ENCODE measurements at places on chromosomes 5 and 9.

GRCh38 chr9:84850830-84851392 is 181.4 kb downstream of the NTRK2 start:
- DNase-seq, result no peak

DNA sequence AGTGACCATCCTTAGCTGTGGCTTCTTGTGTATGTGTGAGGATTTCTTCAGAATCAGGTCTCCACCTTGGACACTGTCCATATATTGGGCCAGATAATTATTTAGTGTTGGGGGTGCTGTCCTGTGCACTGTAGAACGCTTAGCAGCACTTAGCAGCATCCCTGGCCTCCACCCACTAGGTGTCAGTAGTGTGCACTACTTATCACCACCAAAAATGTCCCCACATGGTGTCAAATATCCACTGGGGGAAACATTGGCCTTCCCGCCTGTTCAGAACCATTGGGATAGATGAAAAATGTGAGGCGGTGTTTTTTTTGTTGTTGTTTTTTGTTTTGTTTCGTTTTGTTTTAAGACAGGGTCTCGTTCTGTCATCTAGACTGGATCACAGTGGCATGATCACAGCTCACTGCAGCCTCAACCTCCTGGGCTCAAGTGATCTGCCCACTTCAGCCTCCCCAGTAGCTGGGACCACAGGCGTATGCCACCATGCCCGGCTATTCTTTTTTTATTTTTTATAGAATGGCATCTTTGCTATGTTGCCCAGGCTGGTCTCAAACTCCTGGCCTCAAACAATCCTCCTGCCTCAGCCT is 67.7 kb downstream of the TENT4A start:
- no peak for DNase-seq

DNA sequence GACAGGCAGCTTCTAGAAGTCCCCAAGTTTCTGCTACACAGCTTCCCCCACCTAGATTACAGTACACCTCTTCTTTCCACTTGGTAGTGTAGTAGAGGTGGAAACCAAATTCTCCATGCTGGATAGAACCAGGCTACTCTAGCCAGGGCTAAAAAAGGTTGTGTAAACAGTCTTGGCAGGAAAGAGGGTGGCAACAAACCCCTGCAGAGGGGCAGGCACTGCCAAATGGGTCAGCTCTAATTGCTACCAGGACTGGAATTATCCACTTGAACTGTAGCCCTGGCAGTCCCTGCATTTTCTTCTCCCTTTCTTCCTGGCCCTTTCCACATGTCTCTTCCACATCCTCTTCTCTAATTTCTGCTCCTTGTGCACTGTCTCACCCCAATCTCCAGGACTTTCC is 24.8 kb downstream of the RANBP3L start:
- no peak for DNase-seq

GRCh38 chr5:33850100-33850594 is 41.6 kb downstream of the ADAMTS12 start:
- no peak for DNase-seq

DNA sequence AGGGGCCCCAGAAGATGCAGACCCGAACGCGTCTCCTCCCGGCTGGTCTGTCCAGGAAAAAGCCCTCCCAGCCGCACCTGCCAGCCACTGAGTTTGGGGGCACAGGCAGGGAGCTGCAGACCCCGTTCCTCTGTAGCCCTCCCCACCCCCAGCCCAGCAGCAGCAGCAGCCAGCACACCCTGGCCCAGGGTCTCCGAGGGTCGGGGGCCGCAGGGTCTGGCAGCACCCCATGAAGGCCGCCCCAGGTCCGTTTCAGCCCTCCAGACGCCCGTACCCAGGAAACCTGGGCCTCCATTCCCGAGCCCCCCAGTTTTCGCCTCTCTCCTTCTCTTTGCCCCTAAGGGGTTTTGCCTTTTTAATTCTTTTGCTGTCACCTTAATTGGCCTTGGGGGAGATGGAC is 19.7 kb downstream of the EXD3 start:
- DNase-seq, result no peak

- no peak for DNase-seq
Measured at GRCh38 chr9:13430368-13431221, 151.1 kb upstream of the MPDZ start.

DNA sequence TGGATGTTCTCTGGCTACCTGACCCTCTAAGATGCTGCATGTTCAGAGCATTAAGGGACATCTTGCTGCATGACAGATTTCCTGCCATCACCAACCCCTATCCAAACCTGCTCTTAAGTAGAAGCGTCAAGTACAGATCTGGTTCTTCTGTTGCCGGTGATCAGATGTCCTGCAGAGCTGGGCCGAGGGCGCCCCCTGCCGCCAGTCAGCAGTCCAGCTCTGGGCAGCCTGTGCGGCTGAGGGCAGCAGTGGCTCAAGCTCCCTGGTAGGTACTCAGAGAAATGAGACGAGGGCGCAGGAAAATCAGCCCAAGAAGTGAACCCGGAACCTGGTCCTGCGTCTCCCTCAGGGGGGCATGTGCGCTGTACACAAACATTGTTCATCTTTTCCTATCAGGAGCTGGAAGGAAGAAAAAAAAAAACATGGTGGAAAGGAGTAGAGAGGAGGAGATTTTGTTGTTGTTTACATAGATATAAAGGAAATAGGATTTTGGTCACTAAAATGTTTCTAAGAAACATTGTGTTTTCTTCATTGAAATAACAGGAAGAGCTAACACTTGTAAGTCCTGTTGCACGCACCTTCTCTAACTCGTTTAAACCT is 95.8 kb downstream of the CFAP90 start:
- no peak for DNase-seq

- no peak for DNase-seq
Measured at GRCh38 chr5:108818613-108819272, 71.0 kb downstream of the FER start.

DNA sequence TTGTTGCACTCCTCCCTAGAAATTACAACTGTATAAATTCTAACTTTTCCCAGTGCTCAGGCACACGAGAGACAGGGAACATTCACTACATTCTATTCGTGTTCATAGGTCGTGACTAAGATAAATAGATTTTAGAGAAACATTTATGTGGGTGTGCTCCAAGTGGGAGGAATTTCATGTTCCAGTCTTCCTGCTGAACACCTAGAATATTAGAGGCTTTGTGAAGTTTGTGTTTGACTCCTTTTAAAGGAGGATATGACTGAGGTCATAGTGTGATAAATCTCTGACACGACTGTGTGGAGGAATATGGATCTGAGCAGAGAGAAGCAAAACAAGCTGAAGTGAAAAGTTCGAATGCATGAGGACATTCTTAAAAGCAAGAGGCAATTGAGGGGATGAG is 355.3 kb downstream of the ZSWIM6 start:
- no peak for DNase-seq

- DNase-seq, result no peak
Measured at GRCh38 chr5:132136906-132137305, 63.3 kb downstream of the CSF2 start.

- no peak for DNase-seq
Measured at GRCh38 chr9:69307446-69308205, 17.4 kb upstream of the ENTREP1 start.

- DNase-seq, result no peak
Measured at GRCh38 chr9:69122549-69123141, 51.4 kb upstream of the TJP2 start.

GRCh38 chr5:62259699-62260250 is 46.2 kb upstream of the KIF2A start:
- DNase-seq, result no peak

DNA sequence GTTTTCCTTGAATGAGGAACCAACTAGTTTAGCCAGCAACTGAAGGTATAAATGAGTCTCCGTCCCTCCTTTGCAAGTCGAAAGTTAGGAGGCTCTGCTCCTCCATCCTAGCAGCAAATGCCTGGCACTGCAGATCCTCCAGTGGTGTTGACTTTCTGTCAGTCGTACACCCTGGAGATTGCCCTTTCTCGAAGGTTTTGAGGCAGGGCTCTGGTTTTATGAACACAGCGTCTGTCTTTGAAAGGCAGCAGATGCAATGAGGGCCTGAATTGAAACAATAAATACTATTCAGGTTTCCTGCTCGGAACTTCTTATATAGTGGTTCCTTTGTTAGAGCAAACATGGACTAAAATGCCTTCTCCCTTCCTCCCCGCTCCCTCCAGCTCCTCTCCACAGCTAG is 284.0 kb downstream of the TMEM38B start:
- no peak for DNase-seq

- no peak for DNase-seq
Measured at GRCh38 chr9:133684121-133684935, 48.2 kb downstream of the DBH start.

DNA sequence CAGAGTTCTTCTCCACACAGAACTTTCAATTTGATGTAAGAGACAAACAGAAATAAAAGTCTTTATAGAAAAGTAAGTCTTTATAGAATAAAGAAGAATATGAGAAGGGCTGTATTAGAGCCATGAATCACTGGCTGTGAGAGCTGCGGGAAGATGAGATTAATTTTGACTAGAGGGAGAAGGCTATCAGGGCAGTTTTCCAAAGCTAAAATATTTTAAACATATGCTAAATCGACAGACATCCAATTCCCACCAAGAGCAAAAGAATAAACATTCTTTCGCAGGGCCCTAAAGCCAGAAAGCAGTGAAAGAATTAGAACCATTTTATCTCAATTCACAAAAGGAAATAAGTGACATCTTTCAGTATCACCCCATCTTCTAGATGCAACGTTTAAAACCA is 208.3 kb upstream of the MAP3K1 start:
- DNase-seq, result no peak

GRCh38 chr9:124879226-124879625 is 17.3 kb downstream of the ARPC5L start:
- DNase-seq, result no peak

- no peak for DNase-seq
Measured at GRCh38 chr5:179272326-179273072, 72.8 kb downstream of the ADAMTS2 start.

DNA sequence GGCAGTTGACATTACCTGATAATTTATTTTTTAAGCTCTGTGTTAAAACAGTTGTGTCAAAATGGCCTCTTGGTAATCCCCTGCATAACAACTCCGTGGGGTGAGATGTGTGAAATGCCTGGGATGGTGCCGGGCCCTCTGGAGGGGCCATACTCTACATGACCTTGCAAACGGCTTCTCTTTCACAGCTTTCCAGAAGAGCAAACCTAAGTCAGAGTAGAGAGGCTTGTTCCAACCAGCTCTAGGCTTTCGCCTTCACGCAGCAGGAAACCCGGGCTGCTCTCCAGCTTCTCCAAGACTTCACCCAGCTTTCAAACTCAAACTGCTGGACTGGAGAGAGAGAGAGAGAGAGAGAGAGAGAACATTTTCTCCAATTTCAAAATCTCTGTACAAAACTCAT is 120.1 kb downstream of the SNX18 start:
- no peak for DNase-seq

DNA sequence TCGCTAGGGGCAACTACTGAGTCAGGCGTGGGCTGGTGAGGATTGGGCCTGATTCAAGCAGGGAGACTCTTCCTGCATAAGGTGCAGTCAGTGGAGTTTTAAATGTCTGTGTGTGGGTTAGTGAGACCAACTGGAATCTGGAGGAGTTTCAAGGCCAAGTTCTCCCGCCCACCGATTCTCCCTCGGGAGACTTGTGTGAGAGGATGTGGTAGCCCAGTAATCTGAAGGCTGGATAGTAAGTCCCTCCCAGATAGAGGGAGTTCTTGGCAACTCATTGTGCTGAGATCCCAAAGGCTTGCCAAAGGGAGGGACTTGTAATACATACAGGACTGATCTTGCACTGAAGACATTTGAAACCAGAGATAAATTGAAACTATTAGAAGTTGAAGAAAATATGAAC is 51.8 kb downstream of the WDR36 start:
- DNase-seq, result no peak

DNA sequence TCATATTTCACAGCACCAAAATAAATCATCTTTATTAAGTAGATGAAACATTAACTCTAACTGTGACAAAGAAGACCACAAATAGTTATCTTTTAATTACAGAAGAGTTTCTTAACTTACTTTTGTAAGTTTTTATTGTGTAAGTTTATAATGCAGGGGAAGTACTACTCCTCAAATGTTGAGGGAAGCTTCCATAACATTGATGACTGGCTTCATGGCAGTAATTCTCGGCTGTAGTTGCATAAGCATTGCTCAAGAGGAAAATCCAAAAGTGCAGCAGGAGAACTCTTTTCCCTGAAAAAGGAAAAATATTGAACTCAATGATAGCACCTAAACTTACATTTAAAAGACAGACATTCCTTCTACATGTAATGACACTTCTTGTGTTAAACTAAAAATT is 4.6 kb downstream of the TSLP start:
- no peak for DNase-seq

DNA sequence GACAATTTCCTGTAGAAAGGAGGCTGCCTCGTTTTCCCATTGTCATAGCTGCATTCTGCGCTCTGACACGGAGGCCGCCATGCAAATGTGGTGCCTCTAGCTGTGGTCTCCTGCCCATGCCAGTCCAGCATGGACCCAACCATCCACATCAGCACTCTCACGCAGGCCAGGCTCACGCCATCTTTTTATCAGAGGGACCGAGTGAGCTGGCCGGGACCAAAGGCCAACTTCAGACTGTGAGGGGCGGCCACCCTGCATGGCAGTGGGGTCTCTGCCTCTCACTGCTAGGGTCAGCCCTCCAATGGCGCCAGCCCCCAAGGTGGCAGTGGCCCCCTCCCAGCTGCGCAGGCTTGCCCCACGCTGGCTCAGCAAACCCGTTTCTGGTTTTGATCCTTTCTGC is 131.9 kb upstream of the LMX1B start:
- DNase-seq, result no peak

DNA sequence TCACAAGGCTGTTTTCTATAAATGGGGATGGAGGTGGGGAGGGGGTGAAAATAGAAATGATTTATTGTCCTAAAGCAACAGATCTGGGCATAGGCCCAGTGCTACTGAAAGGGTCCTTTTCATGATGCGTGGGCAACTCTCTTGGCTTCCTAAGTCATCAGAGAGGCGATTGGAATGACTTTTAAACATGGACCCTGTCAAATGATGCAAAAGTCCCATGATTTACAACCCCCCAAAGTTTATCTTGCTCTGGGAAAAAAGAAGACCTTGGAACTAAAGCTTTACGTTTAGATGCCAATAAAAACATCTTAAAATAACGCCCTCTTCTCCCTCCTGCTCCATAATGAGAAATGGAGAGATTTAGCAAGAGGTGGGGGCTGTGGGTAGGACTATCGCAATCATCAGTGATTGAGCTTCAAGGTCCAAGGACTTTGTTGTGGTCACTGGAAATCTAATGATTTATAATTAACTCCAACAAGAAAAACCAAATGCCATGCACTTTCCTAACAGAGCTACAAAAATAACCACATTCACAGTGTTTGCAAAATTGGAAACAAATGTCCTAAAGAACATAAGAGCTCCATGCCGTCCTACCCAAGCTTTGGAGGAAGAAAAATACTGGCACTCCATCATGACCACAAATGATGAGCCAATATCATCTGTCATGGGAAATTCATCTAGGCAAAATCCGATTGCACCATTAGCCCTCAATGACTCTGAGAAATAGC is 167.5 kb upstream of the CLINT1 start:
- no peak for DNase-seq

- DNase-seq, result no peak
Measured at GRCh38 chr5:170251462-170251861, 18.7 kb downstream of the C5orf58 start.
